Myocyte (in vitro differentiated cells): ENCODE measurements at places on chromosomes 7 and 10.

DNA sequence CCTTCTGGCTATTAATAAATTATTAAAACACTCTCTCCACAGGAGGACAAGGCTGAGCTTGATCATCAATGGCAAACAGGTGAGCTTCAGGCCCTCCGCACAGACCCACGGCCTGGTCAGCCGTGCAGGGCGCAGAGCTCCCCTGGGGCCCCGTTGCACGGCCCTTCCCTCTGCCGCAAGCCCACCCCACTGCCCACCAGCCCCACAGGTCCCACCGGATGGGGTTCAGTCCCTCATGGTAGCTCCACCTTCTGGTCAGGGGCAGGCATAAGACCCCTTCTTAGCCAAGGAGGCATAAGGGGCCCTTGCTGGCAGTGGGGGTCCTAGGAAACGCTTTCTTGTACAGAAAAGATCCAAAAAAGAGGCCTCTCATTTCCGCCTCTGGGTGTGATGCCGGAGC, 84.6 kb downstream of the MAD1L1 start:
- no peak for DNase-seq

GRCh38 chr10:86341361-86341811, 25.2 kb downstream of the GRID1 start:
- peak; percentile 59 for DNase-seq

DNA sequence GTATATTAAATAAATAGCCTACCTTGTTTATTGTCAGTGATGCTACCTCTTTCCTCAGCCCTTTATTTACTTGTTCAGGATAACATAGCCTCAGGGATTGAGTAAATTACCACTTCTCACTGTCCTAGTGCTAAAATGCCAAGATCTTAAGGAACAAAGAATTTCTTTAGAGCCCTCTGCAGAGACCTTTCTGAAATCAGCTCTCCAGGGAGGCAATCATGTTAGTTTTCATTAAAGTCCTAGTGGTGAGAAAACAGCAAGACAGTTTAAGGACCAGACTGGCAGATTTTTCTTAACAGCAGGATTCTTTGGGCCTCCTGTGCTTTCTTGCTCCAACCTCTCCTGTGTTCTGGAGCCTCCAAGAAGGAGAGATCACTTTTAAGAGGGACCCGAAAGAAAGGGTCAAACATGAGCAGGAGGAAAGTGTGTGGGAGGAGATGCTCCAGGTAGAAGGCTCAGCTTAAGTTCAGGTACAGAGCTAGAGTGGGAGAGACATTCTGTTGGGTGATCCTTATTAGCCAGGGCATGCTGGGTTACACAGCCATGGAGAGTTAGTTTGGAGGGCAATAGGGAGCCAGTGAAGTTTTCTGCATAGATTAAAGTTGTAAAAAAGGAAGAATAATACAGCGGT, 1.2 kb upstream of the PLCE1 start:
- DNase-seq: no peak

DNA sequence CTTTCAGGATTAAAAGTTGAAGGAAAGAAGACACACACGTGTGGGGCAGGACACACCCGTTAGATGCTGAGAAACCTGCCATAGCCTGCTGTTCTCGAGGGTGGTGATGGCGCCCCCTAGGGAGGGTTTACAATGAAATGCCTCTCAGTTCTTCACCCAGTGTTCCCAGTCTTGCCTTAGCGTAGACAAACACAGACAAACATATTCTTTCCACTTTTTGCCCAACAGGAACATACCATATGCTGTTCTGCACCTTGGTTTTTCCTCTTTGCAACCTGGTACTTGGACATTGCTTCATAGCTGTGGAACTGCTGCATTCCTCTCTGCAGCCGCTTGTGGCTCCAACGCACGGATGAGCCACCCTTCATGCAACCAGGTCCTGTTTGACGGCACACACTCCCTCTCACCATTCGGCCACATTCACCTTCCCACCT, 23.3 kb upstream of the HSPA12A start:
- DNase-seq: no peak

- peak; percentile 84 for DNase-seq
Measured at GRCh38 chr10:100518761-100519241, 860 bp downstream of the SEC31B start.

DNA sequence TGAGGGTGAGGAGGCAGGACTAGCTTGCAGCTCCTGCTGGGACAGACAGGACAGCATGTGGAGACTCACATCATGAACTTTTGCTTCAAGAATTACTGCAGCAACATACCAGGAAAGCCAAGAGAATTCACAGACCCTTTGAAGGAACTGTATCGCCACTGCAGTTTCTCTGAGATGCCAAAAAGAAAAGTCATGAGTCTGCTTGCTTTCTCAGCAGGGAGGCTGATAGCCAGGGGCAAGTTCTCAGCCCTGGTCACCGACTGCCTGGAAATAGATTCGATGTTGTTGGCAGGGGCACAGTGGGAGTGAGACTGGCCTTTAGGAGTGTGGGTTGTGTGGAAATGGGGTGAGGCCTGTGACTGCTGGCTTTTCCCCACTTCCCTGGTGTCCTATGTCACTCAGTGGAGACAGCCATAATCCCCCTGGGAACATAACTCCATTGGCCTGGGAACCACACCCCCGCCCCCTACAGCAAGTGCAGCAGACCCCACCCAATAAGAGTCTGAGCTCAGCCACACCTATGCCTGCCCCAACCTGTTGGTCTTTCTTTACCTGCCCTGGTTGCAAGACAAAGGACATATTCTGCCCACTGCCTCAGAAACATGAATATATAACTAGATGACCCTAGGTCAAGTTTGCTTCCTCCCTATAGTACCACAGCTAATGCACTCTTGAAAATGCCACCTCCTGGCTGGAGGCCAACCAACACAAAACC, 1.6 kb upstream of the SAMD9 start:
- DNase-seq: peak; percentile 35

DNA sequence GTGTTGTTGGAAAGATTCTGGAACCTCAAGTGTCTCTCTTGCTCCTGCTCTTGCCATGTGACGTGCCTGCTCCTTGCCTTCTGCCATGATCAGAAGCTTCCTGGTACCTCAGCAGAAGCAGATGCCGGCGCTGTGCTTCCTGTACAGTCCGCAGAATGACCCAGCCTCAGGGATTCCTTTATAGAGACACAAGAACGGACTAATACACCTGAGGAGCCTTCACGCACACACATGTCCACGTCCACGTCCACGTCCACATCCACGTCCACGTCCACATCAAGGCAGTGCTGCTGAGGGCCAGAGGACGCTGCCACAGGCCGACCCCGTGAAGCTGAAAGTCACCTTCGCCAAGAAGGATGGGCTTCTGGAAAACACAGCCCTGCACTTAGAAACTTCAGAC, 190.1 kb downstream of the MAD1L1 start:
- DNase-seq: no peak

- no peak for DNase-seq
Measured at GRCh38 chr10:88082806-88083596, 219.6 kb downstream of the PTEN start.

- DNase-seq: no peak
Measured at GRCh38 chr7:106332201-106332600, 47.4 kb upstream of the NAMPT start.

- DNase-seq: no peak
Measured at GRCh38 chr10:17122052-17122451, 7.6 kb downstream of the CUBN start.

- DNase-seq: no peak
Measured at GRCh38 chr7:116422683-116423082, 76.9 kb upstream of the CAV2 start.

- no peak for DNase-seq
Measured at GRCh38 chr10:88041243-88042159, 178.1 kb downstream of the PTEN start.

GRCh38 chr7:152435384-152436110, at the start of gene KMT2C:
Gene KMT2C, minus strand, starts transcription at chr7:152436003. Its CDS starts 217 bp downstream, at chr7:152435786.
- peak; percentile 71 for DNase-seq

DNA sequence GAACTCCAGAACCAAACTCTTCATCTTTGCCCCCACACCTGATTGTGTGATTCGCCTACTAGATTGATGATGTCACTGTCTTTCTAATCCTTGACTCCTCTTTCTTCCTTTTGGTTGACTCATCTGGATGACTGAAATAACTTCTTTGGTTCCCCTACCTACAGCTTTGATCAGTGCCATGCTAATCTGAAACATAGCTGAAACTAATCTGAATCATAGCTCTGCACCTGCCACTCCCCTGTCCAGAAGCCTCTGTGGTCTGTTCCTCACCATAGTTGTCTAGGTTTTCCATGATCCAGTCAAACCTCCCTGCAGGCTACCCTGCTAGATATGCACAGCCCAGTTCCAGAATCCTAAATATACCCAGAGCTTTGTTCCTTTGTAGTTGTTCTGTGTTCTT, 51.9 kb downstream of the ZNF365 start:
- DNase-seq: peak; percentile 76

DNA sequence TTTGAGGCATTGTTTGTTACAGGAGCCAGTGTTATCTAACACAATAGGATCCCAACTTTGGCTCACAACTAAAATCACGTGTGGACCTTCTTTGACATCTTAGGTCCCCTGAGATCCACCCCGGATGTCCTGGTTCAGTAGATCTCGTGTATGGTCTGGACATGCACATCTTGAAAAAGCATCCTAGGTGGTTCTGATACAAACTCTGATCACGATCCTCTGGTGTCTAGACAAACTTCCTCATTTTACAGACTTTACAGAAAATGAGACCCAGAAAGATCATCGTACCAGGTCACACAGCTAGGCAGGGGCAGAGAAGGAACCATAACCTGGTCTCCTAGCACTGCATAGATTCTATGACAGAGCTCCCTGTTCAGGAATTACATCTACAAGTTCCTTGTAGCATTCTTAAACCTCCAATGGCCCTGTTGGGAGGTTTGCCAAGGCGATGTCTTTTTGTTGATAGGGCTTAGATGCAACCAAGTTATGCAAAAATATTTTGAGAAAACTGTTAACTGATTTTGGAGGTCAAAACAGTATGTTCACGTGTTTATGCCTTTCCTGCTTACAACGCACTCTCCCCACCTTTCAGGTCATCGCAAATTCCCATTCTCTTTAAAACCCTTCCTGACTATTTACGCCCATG, 30.8 kb upstream of the CHST15 start:
- no peak for DNase-seq

DNA sequence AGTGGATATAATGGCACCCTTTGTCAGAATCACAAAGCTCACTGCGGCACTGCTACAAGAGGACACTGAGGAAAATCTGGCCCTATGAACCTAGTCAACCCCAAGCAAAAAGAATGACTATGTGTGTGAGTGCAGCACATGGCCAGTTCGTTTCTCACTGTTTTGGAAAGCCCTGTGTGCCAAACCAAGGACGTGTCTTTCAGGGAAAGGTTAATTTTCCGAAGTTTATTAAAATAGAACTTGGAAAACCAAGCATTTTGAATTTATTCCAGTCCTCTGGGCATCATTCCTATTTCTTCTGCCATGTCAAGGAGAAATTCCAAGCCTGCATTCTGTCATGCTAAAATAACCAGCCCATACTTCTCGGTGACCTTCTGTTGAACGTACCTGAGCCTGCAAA, 471.8 kb downstream of the PLXDC2 start:
- no peak for DNase-seq

- DNase-seq: peak; percentile 84
Measured at GRCh38 chr7:16747102-16747501, 6.5 kb upstream of the TSPAN13 start.

DNA sequence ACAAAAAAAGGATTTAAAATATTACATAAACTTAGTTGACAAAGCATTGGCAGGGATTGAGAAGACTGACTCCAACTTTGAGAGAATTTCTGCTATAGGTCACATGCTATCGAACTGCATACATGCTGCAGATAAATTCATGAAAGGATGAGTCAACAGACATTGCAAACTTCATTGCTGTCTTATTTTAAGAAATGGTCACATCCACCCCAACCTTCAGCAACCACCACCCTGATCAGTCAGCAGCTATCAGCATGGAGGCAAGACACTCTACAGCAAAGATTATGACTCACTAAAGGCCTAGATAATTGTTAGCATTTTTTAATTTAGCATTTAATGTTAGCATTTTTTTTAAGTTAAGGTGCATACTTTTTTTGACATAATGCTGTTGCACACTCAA, 73.6 kb downstream of the AGK start:
- DNase-seq: no peak

DNA sequence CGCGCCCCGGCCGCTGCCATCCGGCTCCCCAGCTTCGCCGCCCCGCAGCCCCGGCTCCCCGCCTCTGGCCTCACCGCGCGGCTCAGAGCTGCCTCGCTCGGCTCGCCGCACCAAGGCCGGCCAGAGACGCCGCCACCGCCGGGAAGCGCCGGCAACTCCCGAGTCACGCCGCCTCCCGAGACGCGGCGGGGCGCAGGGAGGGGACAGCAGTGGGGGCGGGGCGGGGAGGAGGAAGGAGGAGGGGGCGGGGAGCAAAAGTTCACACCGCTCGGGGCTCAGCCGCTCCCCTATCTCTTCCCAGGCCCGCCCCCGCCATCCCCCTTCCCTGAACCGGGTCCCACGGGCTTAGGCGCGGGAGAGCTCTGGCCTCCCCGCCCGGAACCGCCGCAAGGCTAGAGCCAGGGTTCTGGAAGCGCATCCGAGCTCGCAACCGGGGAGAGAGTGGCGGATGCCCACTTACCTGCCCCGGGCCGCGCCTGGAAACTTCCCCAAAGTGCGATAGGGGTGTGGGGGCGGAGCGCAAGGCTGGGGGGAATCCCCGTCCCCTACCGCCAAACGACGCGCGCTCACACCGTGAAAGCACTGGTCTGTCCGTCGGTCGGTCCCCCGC, 1.0 kb downstream of the CHST15 start:
- DNase-seq: no peak

DNA sequence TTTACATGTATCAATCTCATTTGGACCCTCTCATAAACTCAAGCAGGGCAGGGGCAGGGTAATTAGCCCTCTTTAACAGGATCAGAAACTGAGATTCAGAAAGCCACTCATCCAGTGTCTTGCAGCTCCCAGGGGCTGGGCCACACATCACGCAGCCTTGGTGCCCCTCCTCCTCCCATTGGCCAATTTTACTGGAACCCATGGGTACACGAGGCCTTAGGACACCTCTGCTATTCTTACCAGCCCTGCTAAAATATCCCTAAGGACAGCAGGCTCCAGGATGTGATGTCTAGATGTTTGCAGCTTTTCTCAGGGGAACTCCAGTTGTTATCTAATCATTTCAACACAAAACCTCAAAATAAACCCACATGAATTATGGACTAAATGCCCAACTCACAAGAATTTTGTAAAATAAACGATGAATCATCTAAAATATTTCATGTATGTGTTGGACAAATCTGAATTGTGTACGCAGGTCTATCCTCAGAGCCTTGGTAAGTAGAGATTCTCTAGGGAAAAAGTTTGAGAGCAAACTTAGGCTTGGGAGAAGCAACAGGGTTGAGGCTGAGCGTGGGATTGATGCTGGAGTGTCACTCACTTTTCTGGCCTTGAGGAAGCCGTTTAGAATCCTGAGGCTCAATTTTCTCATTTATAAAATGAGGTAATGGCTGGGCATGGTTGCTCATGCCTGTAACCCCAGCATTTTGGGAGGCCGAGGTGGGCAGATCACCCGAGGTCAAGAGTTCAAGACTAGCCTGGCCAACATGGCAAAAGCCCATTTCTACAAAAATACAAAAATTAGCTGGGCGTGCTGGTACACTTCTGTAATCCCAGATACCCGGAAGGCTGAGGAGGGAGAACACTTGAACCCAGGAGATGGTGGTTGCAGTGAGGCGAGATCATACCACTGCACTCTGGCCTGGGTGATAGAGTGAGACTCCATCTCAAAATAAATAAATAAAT, 69.7 kb upstream of the TNS3 start:
- peak; percentile 90 for DNase-seq
